MM.1S (cell line): ENCODE measurements at places on chromosomes 16 and 17.

DNA sequence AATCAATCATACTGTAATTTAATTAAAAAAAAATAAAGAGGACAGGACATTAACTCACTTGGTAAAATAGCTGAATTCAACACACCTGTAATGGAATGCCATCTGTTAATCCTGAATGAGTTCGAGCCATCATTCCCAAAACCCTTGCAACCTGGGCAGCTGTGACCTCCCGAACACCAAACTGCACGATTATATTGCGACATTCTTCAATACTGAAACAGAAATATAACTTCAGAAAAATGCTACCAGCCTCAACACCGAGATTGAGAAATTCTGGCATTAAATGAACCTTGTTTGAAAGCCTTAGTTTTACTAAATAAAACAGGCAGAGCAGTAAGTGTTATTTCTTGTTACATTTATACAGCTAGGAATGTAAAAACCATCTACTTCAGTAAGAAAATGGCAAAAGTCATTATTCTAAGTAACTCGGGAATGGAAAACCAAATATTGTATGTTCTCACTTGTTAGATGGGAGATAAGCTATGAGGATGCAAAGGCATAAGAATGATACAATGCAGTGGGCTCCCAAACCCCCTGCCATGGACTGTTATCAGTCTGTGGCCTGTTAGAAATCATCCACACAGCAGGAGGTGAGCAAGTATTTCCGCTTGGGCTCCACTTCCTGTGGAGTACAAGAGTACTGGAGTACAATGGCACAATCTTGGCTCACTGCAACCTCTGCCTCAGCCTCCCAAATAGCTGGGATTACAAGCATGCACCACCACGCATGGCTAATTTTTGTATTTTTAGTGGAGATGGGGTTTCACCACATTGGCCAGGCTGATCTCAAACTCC lies 46.5 kb downstream of the CNOT1 start:
- DNase-seq, result no peak
- H3K4me1 ChIP-seq, result no peaks in the 10 kb centered on the region
- peaks cover 23% of the 10 kb centered on the region for H3K36me3 ChIP-seq
- H3K4me3 ChIP-seq, result no peak overlapping the region
- no peak overlapping the region for H3K27ac ChIP-seq

GRCh38 chr16:48627148-48627547 lies 17.2 kb upstream of the N4BP1 start:
- H3K36me3 ChIP-seq, result no peaks in the 10 kb centered on the region
- no peak for DNase-seq

DNA sequence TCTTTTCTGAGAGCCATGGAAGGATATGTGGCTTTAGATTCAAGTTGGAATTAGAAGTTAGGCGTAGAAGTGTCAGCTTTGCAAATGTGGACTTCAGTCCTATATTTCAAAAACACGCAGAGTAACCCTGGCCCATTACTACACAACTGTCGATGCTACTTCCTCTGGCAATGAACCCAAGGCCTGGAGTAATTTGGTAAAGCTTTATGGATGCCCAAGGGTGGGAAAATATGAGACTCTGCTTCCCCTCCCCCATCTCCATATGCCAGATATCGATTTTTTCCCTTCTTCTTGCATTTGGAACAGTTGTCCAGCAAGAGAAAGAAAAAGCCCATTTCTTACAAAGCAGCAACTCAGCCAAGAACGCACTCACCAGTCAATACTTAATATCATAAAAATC lies 2.9 kb upstream of the MAP1LC3B start:
- H3K4me3 ChIP-seq, result no peak overlapping the region
- no peak for DNase-seq
- H3K4me1 ChIP-seq, result peaks cover 8% of the 10 kb centered on the region; the same call in 1 of the 2 replicates
- no peaks in the 10 kb centered on the region for H3K36me3 ChIP-seq

- H3K36me3 ChIP-seq, result no peaks in the 10 kb centered on the region
- no peak overlapping the region for H3K4me3 ChIP-seq
- no peaks in the 10 kb centered on the region for H3K27me3 ChIP-seq
- no peak overlapping the region for H3K27ac ChIP-seq
- DNase-seq, result no peak
Observed at GRCh38 chr17:19332371-19333131, 30.0 kb downstream of the B9D1 start.

DNA sequence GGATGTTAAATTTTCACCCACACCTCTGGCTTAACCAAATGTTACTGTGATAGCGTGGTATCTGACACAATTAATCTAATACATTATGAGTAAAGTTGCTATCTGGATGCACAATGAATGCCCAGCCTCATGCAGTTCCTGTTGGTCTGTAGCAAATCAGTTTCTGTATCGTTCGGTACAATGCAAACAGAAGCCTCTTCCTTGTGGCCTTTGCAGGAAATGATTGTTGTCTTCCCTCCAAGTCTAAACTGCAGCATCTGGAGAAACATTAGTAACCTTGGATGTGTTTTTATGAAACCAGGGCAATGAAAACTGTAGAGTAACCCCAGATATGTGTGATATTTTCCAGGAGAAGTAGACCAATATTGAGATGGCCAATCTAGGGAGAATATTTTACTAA lies 46.8 kb downstream of the CYB561 start:
- no peaks in the 10 kb centered on the region for H3K27me3 ChIP-seq
- no peak overlapping the region for H3K27ac ChIP-seq
- no peak for DNase-seq
- H3K36me3 ChIP-seq, result no peaks in the 10 kb centered on the region

DNA sequence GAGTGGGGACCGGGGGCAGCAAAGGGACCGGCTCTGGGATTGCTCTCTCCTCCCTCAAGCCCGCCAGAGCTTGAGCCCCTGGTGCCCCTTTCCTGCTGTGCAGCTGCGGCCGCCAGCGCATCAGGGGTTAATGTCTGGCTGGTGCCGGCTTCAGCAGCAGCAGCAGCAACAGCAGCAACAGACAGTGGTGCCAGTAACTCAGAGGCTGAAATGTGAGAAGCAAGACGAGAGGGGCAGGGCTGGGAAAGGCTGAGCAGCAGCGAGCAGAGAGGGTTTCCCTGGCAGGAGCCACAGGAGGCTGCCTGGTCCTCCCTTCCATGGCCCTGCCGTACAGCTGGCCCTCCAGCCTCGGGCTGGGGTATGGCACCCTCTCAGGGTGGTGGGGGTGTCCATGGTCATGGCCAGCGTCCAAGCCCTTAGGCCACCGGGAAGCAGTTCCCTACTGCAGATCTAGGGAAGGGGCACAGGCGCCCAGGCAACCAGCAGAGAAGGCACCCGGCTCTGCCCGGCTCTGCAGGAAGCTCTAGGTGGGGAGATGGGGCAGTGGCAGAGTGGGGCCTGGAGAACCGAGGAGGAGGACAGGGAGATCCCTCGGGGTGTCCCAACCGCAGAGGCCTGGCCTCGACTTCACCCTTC lies 21.1 kb upstream of the TFAP4 start:
- peaks cover 8% of the 10 kb centered on the region for H3K27me3 ChIP-seq
- no peak overlapping the region for H3K27ac ChIP-seq
- H3K4me1 ChIP-seq, result no peaks in the 10 kb centered on the region

DNA sequence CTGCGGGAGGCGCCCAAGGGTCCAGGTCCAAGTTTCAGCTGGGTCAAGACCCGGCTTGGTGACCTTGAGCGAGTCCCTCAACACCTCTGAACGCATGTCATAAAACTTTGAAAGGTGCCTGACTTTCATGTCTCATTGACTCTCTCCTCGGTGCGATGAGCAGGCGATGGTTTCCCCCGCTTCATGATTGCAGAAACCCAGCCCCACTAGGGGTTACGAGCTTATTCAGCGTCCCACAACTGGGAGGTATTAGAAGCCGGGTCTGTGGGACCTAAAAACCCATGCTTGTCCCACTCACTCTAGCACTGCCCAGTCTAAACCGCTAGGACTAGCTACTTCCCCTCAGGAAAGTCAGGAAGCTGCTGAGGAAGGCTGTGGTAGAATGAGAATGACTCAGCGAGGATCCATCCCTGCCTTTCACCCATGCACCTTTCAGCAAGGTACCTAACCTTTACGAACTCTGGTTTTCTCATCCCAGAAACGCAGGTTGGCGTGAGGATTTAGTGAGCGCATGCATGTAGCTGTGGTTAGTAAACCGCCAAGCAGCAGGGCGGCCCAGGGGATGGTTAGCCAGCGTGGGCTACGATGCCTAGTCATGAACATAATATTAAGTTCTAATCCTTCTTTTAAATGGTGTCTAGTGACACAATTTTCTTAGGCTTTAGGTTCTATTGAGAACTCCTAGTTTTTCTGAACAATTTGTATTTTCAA lies 26.2 kb upstream of the RFFL start:
- peak overlapping the region; percentile 44 for H3K4me3 ChIP-seq
- no peaks in the 10 kb centered on the region for H3K36me3 ChIP-seq
- H3K4me1 ChIP-seq, result peaks cover 16% of the 10 kb centered on the region
- no peaks in the 10 kb centered on the region for H3K27me3 ChIP-seq

DNA sequence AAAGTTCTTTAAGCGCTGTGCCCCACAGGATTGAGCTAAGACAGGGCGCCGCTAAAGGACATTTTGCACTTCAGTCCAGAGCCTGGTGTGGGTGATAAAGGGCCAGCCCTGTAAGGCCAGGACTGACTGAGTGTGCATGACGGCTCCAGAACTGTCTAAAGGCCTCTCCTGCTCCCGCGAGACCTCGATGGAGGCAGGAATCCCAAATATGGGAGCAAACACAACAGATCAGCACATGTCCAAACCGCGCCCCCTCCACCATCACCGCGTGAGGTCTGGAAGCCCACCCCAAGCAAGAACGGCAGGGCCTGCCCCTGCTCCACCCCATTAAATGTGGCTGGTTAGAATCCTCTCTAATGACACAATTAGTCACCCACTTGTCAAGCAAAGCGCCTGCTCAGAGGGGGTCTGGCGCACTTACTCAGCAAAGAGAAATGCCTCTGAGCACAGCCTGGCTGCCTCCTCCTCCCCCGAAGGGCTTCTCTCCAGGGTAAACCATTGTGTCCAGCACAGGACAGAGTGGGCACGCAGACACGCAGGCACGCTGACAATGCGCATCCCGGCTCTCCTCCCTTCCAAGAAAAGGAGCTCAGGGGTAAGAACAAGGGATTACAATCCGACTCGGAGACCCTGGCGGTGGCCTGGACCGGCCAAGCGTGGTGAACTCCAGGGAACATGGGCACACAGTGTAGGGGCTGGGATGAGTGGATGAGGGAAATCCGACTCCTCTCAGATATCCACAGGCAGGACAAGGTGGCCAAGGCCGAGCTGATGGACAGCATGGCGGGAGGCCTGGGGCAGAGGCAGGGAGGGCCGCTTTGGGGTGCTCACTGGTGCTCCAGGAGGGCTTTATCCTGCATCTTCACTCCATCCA lies 1.5 kb downstream of the MXRA7 start:
- H3K4me1 ChIP-seq, result peaks cover under 1% of the 10 kb centered on the region
- H3K36me3 ChIP-seq, result no peaks in the 10 kb centered on the region
- no peak for DNase-seq
- H3K27ac ChIP-seq, result no peak overlapping the region
- H3K4me3 ChIP-seq, result no peak overlapping the region
- 0 out of 2 replicates have a peak, but pooled peaks cover 5% of the 10 kb centered on the region for H3K27me3 ChIP-seq

- no peaks in the 10 kb centered on the region for H3K4me1 ChIP-seq
- no peak overlapping the region for H3K27ac ChIP-seq
- no peaks in the 10 kb centered on the region for H3K36me3 ChIP-seq
- no peaks in the 10 kb centered on the region for H3K27me3 ChIP-seq
Observed at GRCh38 chr16:16000685-16001084, 51.3 kb downstream of the ABCC1 start.
